ENCODE measurements at places on chromosomes 5 and 9.

- DNase-seq: no peak
Observed at GRCh38 chr5:122844910-122845228, 544 bp upstream of the SNX24 start.

DNA sequence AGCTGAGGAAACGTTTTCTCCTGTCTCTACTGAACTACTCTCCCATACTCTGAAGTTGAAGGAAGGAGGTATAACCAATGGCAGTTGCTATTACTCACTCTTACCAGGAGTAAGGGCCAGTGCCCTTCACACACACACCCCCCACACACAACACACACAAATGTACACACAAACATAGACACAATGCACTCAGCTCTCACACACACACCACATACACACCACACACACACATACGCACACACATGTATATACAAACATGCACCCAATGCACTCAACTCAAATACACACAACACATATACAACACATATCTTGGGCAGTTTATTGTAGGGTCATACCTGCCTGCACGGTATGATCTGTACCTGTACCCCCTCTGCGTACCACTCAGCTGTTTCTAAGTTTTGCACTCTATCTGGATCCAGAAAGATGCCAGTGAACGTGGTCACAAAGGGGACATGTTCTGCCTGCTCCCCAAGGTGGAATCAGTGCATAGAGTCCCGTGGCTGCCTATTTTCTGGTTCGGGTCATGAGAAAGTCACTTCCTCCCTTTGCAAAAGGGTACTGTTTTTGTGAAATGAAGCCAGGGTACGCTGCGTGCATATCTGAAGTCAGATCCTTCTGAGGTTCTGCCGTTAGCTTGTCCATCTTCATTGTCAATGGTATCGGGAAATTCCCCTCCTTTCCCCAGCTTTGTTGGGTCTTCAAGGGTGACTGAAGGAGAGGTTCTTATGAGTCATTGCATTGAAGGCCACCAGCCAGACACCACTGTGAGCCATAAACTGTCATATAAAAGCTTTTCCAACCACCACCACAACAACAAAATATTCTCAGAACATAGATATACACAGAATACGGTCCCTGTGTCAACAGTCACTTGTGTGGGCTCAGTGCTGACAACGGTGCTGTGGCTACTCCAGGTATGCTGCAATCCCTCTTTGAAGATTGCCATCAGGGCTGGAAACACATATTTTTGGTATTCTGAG, 131.9 kb downstream of the UGCG start:
- DNase-seq: no peak

- DNase-seq: no peak
Observed at GRCh38 chr5:104635227-104635626, 1072.6 kb upstream of the NUDT12 start.

DNA sequence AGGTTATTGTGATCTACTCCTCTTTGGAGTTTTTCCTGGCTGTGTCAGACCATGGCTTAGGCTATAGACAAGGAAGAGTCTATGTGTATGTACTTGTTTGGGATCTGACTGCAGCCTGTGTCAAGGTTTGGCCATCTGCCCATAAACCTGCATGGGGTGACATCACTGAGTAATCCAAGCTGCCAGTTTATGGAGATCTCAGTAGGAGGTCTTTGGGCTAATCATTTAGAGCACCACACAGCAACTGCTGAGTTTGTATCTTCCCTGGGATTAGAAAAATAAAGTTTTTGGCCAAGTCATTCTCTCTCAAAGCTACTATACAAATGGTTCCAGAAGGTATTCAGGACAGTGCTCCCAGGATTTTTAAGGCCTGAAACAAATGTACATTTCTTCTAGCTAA, 65.5 kb upstream of the HSPB3 start:
- DNase-seq: peak; percentile 30

DNA sequence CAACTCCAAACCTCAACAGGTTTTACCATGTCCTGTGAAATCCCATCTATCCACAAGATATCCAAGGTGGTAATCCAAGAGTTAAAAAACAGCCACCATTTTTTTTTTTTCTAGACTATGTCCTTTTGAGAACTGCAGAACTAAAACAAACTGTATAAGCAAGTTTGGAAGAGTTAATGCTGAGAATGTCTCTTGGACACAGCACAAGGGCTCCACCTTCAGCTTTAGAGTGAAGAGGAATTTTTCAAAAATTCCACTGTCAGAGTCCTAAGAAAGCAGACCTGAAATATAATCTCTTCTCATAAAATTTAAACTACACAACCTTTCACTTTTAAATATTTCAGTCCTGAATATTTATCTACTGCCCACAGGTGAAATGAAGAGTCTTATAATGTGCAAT, 167.8 kb upstream of the CCNG1 start:
- no peak for DNase-seq

GRCh38 chr9:20426019-20426418, 196.3 kb downstream of the MLLT3 start:
- no peak for DNase-seq

- no peak for DNase-seq
Observed at GRCh38 chr9:22169727-22170503, 160.8 kb upstream of the CDKN2B start.

GRCh38 chr5:176743868-176744583, 66.3 kb upstream of the UNC5A start:
- no peak for DNase-seq

DNA sequence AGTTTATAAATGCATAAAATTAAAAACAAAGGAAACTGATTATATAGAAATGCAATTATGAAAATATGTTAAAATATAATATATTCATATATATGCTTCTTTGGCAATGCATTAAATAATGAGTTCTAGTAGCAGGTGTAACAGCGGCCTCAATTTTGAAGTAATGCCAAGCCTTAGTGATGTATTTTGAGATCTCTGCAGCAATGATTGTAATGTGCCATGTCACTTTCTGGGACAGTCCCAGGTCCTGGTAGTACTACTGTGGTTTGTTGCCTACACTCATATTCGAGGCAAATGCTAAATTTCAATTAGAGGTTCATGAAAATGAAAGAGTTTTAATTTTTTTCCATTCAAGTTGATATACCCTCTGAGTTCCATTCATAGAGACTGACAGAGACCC, 75.8 kb upstream of the ORM1 start:
- no peak for DNase-seq

DNA sequence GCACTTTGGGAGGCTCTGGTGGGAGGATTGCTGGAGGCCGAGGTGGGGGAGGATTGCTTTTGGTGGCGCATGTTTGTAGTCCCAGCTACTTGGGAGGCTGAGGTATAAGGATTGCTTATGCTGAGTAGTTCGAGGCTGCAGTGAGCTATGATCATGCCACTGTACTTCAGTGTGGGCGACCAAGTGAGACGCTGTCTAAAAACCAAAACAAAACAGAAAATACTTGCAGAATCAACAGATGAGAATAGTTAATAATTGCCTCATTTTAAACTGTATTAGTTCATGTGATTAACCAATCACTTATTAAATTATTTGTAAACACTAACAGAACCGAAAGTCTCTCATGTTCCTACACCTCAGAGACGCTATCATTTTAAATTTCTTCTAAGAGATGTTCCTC, 118.1 kb downstream of the CCDC171 start:
- no peak for DNase-seq

- DNase-seq: no peak
Observed at GRCh38 chr5:169152946-169153345, 148.0 kb downstream of the SLIT3 start.

DNA sequence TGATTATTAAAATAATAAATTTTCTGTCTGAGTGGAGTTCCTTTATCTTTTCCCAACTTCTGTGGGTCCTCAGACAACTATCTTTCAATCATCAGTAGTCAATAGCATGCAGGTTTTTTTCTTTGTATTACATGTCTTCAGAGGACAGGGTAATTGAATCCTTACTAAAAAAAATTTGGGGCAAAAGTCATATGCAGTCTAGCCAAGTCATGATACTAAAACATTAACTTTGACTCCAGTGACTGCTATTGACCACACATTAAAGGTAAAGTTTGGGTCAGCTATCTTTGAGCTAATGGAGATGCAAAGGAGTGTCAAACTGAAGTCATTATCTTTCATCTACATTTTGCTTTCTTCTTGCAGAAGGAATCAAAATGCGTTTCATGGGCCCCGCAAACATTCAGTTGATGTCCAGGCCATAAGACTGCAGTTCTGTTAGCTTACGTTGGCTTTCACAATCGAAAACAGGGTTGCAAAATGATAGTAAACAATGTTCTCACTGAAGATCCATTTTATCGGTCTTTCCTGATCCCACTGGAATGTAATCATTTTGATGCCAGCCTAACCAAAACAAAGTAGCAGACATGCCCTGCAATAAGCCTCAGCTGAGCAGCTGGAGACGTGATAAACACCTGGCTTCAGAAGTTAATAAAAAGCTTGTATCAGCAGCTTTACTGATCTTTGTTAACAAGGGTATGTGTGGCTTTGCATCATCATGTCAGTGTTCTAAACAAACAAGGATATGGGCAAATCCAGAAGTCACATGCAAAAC, 186.1 kb upstream of the PRLR start:
- DNase-seq: no peak

DNA sequence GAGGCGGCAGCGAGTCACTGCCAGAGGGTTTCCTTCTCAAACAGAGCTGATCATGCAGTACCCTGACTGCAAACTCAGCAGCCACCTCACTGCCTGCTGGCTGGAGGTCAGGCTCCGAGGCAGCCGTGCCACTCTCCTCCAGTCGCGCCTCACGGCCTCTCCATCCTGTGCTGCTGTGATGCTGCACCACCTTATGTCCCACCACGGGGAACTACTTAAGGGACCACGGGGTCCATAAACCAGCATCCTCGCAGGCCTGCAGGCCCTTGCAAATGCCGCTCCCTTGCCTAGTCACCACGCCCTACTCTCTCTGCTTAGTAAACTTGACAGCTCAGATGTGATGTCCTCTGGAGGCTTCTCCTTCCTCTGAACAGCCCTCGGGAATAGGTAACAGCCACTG, 99.2 kb downstream of the CRB2 start:
- DNase-seq: no peak

- no peak for DNase-seq
Observed at GRCh38 chr5:146516151-146516475, at the start of gene GPR151. TSS of gene GPR151 (minus strand) at chr5:146516190. CDS start at chr5:146516113, 77 bp downstream.

DNA sequence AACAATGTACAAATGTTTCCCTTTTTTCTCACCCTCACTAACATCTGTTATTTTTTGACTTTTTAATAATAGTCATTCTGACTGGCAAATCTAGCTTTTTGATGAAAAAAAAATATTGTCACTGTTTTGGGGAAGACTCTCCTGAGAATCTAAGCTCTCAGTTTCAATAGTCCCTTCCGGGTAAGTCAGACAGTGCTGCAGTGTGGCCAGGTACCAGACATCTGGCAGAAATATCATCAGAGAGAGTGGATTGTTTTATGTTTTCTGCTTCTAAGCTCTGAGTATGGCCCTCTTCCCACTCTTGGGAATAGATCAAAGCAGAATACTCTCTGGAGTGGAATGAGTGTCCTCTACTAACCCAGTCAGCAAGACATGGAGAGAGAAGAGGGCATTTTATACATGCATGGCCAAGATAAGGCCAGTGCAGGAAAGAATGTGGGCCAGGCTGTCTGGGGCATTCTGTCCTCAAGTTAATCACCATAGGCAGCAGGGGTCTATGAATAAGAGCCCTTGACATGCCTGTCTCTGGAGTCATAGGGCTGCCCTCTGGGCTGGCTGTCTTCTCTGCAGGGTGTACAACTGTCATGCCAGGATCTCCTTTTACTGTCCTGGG, 38.5 kb upstream of the OR2S2 start:
- DNase-seq: no peak

DNA sequence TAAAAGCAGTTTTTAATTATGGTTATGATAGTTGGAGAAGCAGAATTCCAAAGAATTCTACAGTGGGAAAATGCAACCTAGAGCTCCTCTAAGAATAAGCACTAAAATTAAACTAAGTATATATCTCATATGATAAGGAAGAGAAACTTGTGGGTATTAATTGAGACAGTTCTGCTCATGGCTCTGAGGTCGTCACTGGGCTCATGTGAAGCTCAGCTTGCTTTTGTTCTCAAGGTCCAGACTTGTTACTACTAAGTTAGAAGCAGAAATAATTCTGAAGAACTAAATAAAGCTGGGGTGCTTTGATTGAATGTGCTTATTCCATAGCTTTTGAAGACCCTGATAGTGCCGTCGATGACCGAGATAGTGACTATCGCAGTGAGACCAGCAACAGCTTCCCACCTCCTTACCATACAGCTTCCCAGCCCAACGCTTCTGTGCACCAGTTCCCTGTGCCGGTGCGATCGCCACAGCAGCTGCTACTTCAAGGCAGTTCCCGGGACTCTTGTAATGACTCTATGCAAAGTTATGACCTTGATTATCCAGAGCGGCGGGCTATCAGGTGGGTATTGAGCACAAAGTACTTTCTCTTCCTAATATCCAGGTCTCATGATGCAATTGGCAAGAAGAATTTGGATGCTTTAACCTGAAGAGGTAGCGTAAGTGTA, 133.7 kb downstream of the UNC13B start:
- no peak for DNase-seq
